Tracheal epithelial cell (primary cell): ENCODE measurements at places on chromosomes 1 and 21. TPM values are rescaled to one million over a fixed set of nuclear protein-coding genes. Genes with fewer than 3 reads are reported as not detected.

The NDC1 gene
- total RNA-seq, result 20.2 and 24.7 TPM in 2 replicates

The TMEM81 gene
- total RNA-seq, result 0.96 and 2.3 TPM in 2 replicates

The C1QA gene
- not detected in 2 replicates for total RNA-seq

The COA6 gene
- total RNA-seq, result 19.0 and 38.2 TPM in 2 replicates

The KANK4 gene
- under 0.01 and 3.6 TPM in 2 replicates for total RNA-seq

The HCRTR1 gene
- total RNA-seq, result under 0.01 TPM in 1 of 2 replicates, not detected in the other

The COL6A2 gene
- 0.43 and 58.6 TPM in 2 replicates for total RNA-seq

The PIGP gene
- total RNA-seq, result 7.5 and 9.8 TPM in 2 replicates

The KRTAP6-2 gene
- total RNA-seq, result not detected in 2 replicates

The TMOD4 gene
- not detected in 2 replicates for total RNA-seq

The VANGL2 gene
- 6.6 and 8.4 TPM in 2 replicates for total RNA-seq

The NBL1 gene
- 103 and 114 TPM in 2 replicates for total RNA-seq

The CENPF gene
- total RNA-seq, result 0.85 and 3.9 TPM in 2 replicates

The CFAP74 gene
- not detected in 2 replicates for total RNA-seq

The PSRC1 gene
- total RNA-seq, result 0.48 and 1.1 TPM in 2 replicates

The PPM1J gene
- 5.1 and 7.2 TPM in 2 replicates for total RNA-seq

The TNFRSF4 gene
- not detected in 2 replicates for total RNA-seq

The A3GALT2 gene
- not detected in 2 replicates for total RNA-seq

The RAB7B gene
- 4.6 and 7.2 TPM in 2 replicates for total RNA-seq

The PALMD gene
- total RNA-seq, result 1.7 and 4.7 TPM in 2 replicates

The TTC24 gene
- total RNA-seq, result not detected in 2 replicates

The RORC gene
- total RNA-seq, result 0.48 and 1.9 TPM in 2 replicates

The TCEA3 gene
- total RNA-seq, result 17.4 and 18.1 TPM in 2 replicates

The ZYG11A gene
- 0.48 TPM in 1 of 2 replicates, not detected in the other for total RNA-seq

The KRTAP19-3 gene
- total RNA-seq, result not detected in 2 replicates

The LHX8 gene
- total RNA-seq, result under 0.01 TPM in 1 of 2 replicates, not detected in the other

The IL12RB2 gene
- 0.48 and 1.1 TPM in 2 replicates for total RNA-seq

The PRAMEF20 gene
- not detected in 2 replicates for total RNA-seq

The GSTM1 gene
- 0.96 and 5.1 TPM in 2 replicates for total RNA-seq

The ADARB1 gene
- 13.0 and 14.2 TPM in 2 replicates for total RNA-seq

The SYT11 gene
- total RNA-seq, result 0.21 and 3.4 TPM in 2 replicates

The RNF19B gene
- total RNA-seq, result 30.3 and 37.1 TPM in 2 replicates

The LYST gene
- total RNA-seq, result 16.6 and 23.0 TPM in 2 replicates

The CDK18 gene
- 6.0 and 19.5 TPM in 2 replicates for total RNA-seq

The RIPPLY3 gene
- 0.24 TPM in 1 of 2 replicates, not detected in the other for total RNA-seq

The PCP4 gene
- not detected in 2 replicates for total RNA-seq

The POU2F1 gene
- total RNA-seq, result 3.6 and 4.5 TPM in 2 replicates

The CHIA gene
- not detected in 2 replicates for total RNA-seq

The RCC1 gene
- 88.4 and 147 TPM in 2 replicates for total RNA-seq

The RGS4 gene
- 0.21 and 1.2 TPM in 2 replicates for total RNA-seq

The FAM110D gene
- total RNA-seq, result under 0.01 TPM in 1 of 2 replicates, not detected in the other

The LRRC3 gene
- 0.43 and 0.72 TPM in 2 replicates for total RNA-seq

The ANP32E gene
- 11.1 and 11.5 TPM in 2 replicates for total RNA-seq
